ENCODE measurements at places on chromosomes 16 and 17. TPM values are rescaled to one million over a fixed set of nuclear protein-coding genes. Genes with fewer than 3 reads are reported as not detected.

- no peak overlapping the region for H3K27ac ChIP-seq
- no peaks in the 10 kb centered on the region for H3K36me3 ChIP-seq
- H3K4me3 ChIP-seq: no peak overlapping the region
- no peak for DNase-seq
- peaks cover 7% of the 10 kb centered on the region for H3K4me1 ChIP-seq
- peaks cover 28% of the 10 kb centered on the region for H3K27me3 ChIP-seq
These were observed 3.0 kb downstream of the TNK1 start for GRCh38 chr17:7383742-7384488.

- H3K36me3 ChIP-seq: no peaks in the 10 kb centered on the region
- no peaks in the 10 kb centered on the region for H3K4me1 ChIP-seq
- H3K27ac ChIP-seq: no peak overlapping the region
- no peak for DNase-seq
These were observed 586 bp downstream of the CACNG1 start for GRCh38 chr17:67044940-67045339.

DNA sequence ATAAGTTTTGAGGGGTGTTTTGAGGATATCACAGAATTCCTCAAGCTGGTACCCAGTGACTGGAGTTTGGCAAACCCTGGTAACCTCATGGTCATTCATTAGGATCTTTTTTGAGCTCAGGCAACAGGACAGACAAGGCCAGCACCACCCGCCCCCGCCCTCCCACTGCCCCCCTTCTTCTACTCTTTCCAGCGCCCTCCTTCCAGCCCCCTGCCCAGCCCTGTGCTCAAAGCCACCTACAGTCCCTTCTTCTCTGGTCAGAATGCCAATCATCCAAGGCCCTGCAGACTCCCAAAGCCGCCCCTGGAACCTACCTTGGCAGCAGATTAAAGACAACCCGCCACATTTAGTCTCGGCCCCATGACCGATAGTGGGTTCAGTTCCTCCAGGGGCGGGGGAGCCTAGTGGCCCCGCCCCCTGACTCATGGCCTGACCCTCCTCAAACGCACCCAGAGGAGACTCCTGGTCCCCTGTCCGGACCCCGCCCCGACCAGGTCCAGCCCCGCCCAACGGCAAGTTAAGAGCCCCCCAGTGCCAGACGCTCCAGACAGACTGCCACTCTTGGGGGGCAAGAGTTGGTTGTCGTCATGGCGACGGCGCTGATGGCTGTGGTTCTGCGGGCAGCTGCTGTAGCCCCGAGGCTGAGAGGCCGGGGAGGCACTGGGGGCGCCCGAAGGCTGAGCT lies at the start of gene NAGS:
Gene NAGS, plus strand, starts transcription at position 546 of the 684 bp plus-strand sequence. Its CDS starts 42 bp downstream, at position 588.
- no peaks in the 10 kb centered on the region for H3K27me3 ChIP-seq
- peak; percentile 49 for DNase-seq
- peaks cover 1% of the 10 kb centered on the region for H3K36me3 ChIP-seq
- H3K27ac ChIP-seq: no peak within 1 kb of the TSS
- peak within 1 kb of the TSS; percentile 20 for H3K4me3 ChIP-seq

GRCh38 chr16:83772806-83773205 lies 35.0 kb upstream of the HSBP1 start:
- DNase-seq: no peak
- H3K4me3 ChIP-seq: no peak overlapping the region
- H3K4me1 ChIP-seq: no peaks in the 10 kb centered on the region
- no peaks in the 10 kb centered on the region for H3K27me3 ChIP-seq

- no peak overlapping the region for H3K27ac ChIP-seq
- no peaks in the 10 kb centered on the region for H3K27me3 ChIP-seq
- H3K4me1 ChIP-seq: no peaks in the 10 kb centered on the region
- no peaks in the 10 kb centered on the region for H3K36me3 ChIP-seq
- H3K4me3 ChIP-seq: no peak overlapping the region
These were observed 36.5 kb upstream of the VWA3A start for GRCh38 chr16:22055881-22056280.

The KCNH4 gene
- 0.03 TPM for polyA plus RNA-seq

GRCh38 chr16:50697881-50698767 lies 4.7 kb downstream of the NOD2 start:
- peak overlapping the region; percentile 31 for H3K4me3 ChIP-seq
- H3K4me1 ChIP-seq: no peaks in the 10 kb centered on the region
- no peaks in the 10 kb centered on the region for H3K36me3 ChIP-seq
- peak; percentile 44 for DNase-seq
- H3K27ac ChIP-seq: no peak overlapping the region

The SRCIN1 gene
- polyA plus RNA-seq: not detected

The ASGR2 gene
- not detected for polyA plus RNA-seq

The ARHGAP27 gene
- polyA plus RNA-seq: 0.57 TPM

DNA sequence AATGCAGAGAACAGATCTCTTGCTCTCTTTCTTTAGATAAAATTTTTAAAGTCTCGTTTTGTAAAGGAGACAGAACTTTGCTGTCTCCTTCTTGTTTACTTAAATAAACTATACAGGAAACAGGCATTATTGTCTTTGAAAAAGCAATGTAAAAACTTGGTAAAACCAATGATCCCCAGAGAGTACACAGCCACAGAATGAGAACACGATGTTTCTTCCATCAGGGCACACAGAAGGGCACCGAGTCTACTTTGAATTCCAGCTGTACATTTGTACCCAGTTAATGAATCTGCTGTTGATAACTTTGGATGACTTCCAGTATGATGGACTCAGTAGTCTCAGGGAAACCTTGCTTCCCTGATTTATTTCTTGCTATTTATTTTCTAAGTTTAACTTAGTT lies 8.1 kb upstream of the TMEM100 start:
- peaks cover 45% of the 10 kb centered on the region for H3K4me1 ChIP-seq
- no peaks in the 10 kb centered on the region for H3K27me3 ChIP-seq
- no peak overlapping the region for H3K27ac ChIP-seq
- no peak overlapping the region for H3K4me3 ChIP-seq

DNA sequence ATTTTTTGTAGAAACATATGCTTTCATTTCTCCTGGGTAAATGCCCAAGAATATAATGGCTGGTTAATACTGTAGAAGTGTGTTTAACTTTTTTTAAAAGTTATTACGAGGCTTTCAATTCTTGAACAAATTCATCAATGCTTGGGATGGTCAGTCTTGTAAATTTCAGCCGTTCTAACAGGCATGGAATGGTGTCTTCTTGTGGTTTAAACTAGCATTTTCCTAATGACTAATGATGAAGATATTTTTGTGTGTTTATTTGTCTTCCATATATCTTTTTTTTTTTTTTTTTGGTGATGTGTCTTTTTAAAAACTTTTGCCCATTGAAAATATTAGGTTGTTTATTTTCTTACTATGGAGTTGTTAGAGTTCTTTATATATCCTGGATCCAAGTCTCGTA lies 67.1 kb downstream of the MGAT5B start:
- H3K4me3 ChIP-seq: no peak overlapping the region
- peak; percentile 72 for DNase-seq
- no peak overlapping the region for H3K27ac ChIP-seq
- H3K4me1 ChIP-seq: no peaks in the 10 kb centered on the region
- H3K36me3 ChIP-seq: no peaks in the 10 kb centered on the region

- DNase-seq: no peak
- peaks cover 8% of the 10 kb centered on the region for H3K27me3 ChIP-seq
- H3K4me3 ChIP-seq: no peak overlapping the region
- H3K27ac ChIP-seq: no peak overlapping the region
- peaks cover 8% of the 10 kb centered on the region for H3K4me1 ChIP-seq
These were observed 5.2 kb downstream of the WFDC1 start for GRCh38 chr16:84299734-84300440.

- H3K4me3 ChIP-seq: no peak overlapping the region
- DNase-seq: no peak
- H3K27me3 ChIP-seq: no peaks in the 10 kb centered on the region
These were observed 19.9 kb upstream of the CALB2 start for GRCh38 chr16:71338632-71339031.

DNA sequence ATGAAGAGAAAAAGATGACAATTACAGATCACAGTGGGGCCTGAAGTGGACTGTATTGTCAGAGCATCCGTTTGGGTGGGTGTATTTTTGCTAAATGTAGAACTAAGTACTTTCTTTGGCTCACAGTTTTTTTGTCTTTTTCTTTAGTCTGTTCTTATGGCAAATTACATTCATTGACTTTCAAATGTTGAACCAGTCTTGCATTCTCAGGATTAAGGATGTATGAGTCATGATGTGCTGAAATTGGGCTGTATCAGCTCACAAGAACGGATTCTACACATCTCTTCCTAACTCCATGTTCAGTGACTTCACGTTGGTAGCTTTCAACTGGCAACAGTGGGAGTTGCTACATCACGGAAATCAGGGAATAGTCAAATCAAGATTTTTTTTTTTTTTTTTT lies 66.5 kb downstream of the TEX2 start:
- H3K4me1 ChIP-seq: peaks cover 6% of the 10 kb centered on the region
- DNase-seq: peak; percentile 62
- no peaks in the 10 kb centered on the region for H3K27me3 ChIP-seq
- H3K36me3 ChIP-seq: no peaks in the 10 kb centered on the region
- no peak overlapping the region for H3K4me3 ChIP-seq

GRCh38 chr16:84600343-84601229 lies 17.3 kb downstream of the COTL1 start:
- peaks cover 51% of the 10 kb centered on the region for H3K4me1 ChIP-seq
- H3K36me3 ChIP-seq: peaks cover 6% of the 10 kb centered on the region
- H3K27me3 ChIP-seq: no peaks in the 10 kb centered on the region
- H3K4me3 ChIP-seq: no peak overlapping the region

DNA sequence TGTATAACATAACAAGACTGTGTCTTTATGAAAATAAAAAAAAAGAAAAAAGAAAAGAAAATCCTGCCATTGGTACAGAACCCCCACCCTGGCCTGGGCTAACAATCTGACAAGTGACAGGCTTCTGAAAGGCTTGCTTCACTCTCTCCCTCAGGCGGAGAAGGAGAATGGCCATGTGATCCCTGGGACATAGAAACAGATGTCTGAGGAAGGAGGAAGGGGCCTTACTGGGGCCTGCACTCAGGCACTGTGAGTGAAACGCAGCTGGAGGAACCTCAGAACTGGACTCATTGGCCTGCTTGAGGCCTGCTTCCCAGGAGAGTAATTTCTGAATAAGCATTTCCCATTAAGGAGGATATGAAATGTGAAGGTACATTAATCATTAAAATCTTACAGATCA lies 17.5 kb downstream of the MAP3K14 start:
- H3K4me3 ChIP-seq: no peak overlapping the region
- peaks cover 10% of the 10 kb centered on the region for H3K4me1 ChIP-seq
- no peak for DNase-seq
- H3K27ac ChIP-seq: no peak overlapping the region
- H3K27me3 ChIP-seq: no peaks in the 10 kb centered on the region

The MYL11 gene
- 0.11 TPM for polyA plus RNA-seq

DNA sequence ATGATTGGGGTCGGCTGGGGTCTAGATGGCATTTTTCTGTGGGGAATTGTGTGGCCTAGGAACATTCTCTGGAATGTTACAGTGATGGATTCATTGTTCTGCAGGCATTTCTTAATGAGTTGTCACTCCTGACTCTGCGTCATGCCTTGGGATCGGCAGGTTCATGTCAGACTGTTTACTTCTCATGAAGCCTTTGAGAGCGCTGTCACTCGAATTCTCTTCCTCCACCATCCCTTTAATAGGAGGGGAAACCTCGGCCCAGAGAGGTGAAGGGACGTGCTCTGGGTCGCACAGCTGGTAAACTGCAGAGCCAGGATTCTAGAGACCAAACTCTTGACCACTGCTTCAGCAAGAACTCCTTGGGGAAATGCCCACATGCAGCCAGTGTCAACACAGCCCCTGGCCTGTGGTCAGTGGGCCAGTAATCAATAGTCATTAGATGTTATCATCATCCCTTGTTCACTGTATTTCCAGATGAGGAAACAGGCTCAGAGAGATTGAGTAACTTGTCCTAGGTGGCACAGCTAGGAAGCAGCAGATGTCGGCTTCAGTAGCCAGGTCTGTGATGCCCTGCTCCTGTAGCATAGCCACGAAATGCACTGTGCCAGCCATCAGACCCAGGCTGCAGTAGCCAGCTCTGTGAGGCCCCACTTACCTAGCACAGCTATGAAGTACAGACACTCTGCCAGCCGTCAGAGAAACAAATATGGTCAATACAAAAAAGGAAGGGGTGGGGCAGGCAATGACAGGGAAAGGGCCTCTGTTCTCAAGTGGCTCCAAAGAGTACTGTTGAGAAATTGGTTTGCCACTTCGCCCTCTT lies 259.0 kb downstream of the CPPED1 start:
- DNase-seq: no peak
- no peaks in the 10 kb centered on the region for H3K27me3 ChIP-seq
- no peaks in the 10 kb centered on the region for H3K4me1 ChIP-seq
- H3K27ac ChIP-seq: no peak overlapping the region
- H3K4me3 ChIP-seq: no peak overlapping the region
- H3K36me3 ChIP-seq: no peaks in the 10 kb centered on the region

The CRHR1 gene
- polyA plus RNA-seq: not detected

- peak overlapping the region; percentile 27 for H3K4me3 ChIP-seq
- no peaks in the 10 kb centered on the region for H3K27me3 ChIP-seq
- DNase-seq: peak; percentile 96
- H3K4me1 ChIP-seq: peaks cover 65% of the 10 kb centered on the region
- no peaks in the 10 kb centered on the region for H3K36me3 ChIP-seq
These were observed 13.1 kb downstream of the CCR7 start for GRCh38 chr17:40551879-40552768.

The MARCHF10 gene
- 0.14 TPM for polyA plus RNA-seq

The CTRB1 gene
- not detected for polyA plus RNA-seq

- H3K36me3 ChIP-seq: no peaks in the 10 kb centered on the region
- H3K4me3 ChIP-seq: no peak overlapping the region
- H3K4me1 ChIP-seq: no peaks in the 10 kb centered on the region
- H3K27ac ChIP-seq: no peak overlapping the region
These were observed 113.7 kb upstream of the DHX40 start for GRCh38 chr17:59451706-59452105.

DNA sequence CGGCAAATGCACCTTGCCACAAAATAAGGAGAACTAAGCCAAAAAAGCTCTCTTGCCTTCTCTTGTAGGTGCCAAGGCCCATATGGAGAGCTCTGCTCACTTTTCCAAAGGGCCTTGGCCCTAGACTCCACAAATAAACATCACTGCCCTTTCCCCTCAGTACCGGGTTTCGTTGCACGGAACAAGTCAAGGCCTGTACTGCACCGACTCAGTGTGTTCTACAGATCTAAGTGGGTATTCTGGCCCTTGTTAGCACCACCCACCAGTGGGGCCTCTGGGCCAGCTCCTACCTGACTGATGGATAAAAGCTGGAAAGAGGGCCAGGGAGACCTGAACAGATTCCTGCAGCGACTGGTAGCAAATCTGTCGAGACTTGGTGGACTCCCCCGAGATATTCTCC lies 43.7 kb upstream of the GSG1L start:
- no peak overlapping the region for H3K4me3 ChIP-seq
- H3K36me3 ChIP-seq: peaks cover 42% of the 10 kb centered on the region
- no peaks in the 10 kb centered on the region for H3K27me3 ChIP-seq
- no peaks in the 10 kb centered on the region for H3K4me1 ChIP-seq

The TEKT1 gene
- not detected for polyA plus RNA-seq

The CCDC154 gene
- 0.02 TPM for polyA plus RNA-seq

The ITGAX gene
- not detected for polyA plus RNA-seq

The CACNG4 gene
- polyA plus RNA-seq: not detected

GRCh38 chr17:57957886-57958285 lies 2.7 kb upstream of the CUEDC1 start:
- H3K4me3 ChIP-seq: no peak overlapping the region
- DNase-seq: no peak
- no peaks in the 10 kb centered on the region for H3K27me3 ChIP-seq
- no peaks in the 10 kb centered on the region for H3K36me3 ChIP-seq

The PRCD gene
- 0.72 TPM for polyA plus RNA-seq

All from fibroblast of lung (primary cell).